Fibroblast of upper back skin (primary cell): ENCODE measurements at places on chromosomes 4 and X.
A peak's percentile ranks its signal among the peaks of the same experiment; 100 is the strongest.

GRCh38 chrX:13835825-13836224, 18.9 kb upstream of the GPM6B start:
- no peak for DNase-seq

DNA sequence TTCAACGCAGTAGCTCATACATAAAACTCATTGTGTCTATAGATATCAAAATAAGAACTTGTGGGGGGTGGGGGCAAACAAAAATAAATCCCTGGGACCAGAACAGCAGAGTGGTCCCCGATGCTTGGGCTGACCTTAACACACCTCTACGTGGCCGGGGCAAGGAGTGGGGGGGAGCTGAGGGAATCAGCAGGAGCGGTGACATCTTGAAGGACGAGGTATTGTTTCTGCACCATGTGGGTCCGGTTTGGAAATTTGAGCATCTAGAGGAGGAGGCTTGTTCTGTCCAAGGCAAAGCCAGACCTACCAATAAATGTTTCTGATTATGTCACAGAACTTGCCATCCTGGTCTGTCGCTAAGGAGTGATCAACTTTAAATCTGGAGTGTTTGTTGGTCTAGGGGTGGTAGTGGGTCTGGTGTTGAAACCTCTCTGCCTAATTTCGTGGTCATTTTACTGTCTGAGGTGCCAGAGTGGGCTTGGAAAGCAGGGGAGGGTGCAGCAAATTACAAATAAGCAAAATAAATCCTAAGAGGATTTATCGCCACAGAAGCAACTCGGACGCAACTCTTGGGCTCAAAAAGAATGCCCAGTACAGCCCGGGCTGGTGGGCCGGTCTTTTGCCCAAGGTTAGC, 774 bp upstream of the RAPGEF2 start:
- no peak for DNase-seq

- no peak for DNase-seq
These were observed 14.5 kb upstream of the MED14 start for GRCh38 chrX:40749681-40750494.

GRCh38 chrX:73877687-73878086, 314.7 kb downstream of the CHIC1 start:
- DNase-seq: peak; percentile 1

GRCh38 chr4:137823007-137823406, 290.7 kb upstream of the PCDH18 start:
- DNase-seq: no peak

- DNase-seq: peak; percentile 5
These were observed 61.3 kb downstream of the CHRDL1 start for GRCh38 chrX:110734271-110734670.

GRCh38 chrX:147680251-147680650, 231.5 kb upstream of the FMR1 start:
- DNase-seq: no peak

DNA sequence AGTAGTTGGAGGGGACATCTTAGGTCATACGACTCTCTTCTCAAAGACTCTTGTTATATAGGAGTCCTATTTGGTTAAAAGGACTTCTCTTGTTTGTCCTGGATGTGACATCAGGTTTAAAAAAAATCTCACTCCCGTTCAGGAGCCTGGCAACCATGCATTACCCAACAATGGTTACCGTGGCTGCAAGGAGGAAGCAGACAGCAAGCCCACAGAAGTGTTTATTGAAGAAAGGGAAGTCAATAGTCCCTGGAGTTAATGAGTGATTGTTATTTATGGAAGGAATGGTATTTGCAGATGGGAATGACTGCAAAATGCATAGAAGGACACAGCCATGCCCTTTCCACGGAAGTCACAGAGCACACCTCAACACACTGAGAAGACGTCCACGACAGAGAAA, 75.9 kb upstream of the ENPP6 start:
- DNase-seq: no peak

DNA sequence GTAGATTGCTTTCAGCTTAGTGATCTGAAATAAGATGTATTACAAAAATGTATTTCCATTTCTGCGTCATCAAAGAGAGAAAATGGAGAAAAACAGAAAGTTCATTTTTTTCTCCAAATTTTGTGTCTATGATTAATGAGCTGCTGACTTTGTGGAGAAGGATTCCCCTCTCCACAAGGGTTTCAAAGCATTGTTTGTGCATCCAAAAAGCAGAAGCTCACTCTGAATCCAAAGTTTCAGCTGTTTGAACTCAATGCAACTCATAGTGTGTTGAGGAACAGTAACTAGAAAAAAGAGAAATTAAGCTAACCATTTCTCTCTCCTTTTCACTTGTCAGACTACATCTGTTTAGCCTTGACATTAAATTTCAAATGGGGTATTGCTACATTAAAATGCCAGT, 62.9 kb upstream of the SLC7A11 start:
- no peak for DNase-seq

GRCh38 chr4:14520171-14520570, 482.1 kb upstream of the CPEB2 start:
- no peak for DNase-seq

DNA sequence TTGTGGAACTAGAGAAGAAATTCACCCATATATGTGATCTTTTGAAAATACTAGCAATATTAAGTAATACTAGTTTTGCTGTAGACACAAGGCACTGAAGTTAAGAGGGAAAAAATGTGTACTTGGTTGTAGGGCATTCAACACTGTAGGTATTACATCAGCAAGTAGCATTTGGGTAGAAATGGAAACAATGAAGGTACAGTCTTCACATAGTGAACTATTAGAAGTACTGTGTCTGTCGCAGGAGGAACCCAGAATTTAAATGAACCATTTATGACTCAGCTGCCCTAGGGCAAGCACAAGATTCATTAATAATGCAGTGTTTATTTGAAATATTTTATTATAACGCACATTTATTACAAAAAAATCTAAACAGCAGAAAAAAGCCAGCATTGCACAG, 572.7 kb upstream of the TENM3 start:
- no peak for DNase-seq

DNA sequence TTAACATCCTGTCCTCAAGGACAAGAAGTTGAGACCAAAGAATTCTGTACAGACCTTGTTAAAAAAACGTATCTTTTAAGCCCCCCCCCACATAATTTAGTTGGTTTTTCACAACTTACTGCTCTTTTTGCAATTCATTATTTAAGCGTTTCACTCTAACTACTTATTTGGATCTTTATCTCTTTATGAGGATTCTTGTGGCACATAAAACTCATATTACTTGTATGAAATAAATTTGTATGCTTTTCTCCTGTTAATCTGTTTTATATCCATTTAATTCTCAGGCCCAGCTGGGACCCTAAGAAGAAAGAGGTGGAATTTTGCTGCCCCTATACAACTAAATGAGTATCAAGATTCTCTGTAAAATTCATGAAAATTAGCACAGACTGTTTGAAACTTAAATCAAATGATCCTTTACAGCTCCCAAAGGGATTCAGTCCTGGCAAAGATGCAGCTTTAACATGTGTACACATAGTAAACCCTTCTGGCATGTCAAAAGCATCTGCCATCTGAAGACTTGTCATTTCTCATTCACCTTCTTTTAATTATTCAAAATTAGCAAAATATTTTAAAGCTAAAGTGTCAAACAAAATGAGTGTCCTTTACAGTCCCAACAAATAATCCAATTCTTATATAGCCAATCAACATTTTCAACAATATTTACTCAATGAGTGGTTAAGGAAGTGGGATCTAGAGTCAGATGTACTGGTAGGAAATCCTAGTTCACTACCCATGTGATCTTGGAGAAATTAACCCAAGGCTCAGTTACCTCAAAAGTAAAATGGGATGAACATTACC, 17.7 kb downstream of the ARAP2 start:
- DNase-seq: no peak

DNA sequence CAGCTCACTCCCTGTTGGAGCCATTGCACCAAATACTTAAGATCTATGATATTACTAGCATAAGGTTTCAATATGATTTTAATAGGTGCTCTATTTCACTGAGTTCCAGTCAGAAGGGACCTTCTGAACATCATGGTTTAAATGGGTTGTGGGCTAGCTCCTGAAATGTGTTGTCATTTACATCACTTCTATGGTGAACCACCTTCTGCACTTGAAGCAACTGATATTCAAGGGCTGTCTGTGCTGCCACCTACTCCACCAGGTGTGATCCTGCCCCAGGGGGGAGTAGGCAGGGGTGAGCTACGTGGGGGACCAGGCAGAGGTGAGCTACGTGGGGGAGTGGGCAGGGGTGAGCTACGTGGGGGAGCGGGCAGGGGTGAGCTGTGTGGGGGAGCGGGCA, 35.2 kb downstream of the RNF175 start:
- no peak for DNase-seq

- DNase-seq: peak; percentile 63
These were observed 18.5 kb upstream of the RBM47 start for GRCh38 chr4:40648131-40648530.

DNA sequence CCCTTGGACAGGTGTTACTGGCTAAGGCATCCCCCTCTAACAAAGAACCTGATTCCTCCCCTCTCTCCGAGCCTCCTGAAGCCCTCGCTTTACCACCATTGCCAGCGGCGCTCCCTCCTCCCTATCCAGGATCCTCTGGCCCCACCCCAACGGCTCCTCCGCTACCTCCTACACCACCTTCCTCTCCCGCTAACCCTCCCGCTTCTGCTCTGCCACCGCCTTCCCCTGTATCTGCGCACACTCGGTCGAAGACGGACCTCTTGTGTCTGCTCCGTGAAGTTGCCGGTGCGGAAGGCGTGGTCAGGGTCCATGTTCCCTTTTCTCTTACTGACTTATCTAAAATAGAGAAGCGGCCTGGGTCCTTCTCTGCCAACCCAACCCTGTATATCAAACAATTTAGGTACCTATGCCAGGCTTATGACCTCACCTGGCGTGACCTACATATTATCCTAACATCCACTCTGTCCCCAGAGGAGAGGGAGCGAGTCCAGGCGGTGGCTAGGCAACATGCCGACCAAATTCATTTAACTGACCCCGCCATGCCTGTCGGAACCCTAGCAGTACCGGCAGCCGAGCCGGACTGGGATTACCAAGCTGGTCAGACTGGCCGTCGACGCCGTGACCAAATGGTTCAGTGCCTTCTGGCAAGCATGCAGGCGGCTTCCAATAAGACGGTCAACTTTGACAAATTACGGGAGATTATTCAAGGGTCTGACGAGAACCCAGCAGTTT, 958.9 kb downstream of the RPA4 start:
- DNase-seq: no peak

DNA sequence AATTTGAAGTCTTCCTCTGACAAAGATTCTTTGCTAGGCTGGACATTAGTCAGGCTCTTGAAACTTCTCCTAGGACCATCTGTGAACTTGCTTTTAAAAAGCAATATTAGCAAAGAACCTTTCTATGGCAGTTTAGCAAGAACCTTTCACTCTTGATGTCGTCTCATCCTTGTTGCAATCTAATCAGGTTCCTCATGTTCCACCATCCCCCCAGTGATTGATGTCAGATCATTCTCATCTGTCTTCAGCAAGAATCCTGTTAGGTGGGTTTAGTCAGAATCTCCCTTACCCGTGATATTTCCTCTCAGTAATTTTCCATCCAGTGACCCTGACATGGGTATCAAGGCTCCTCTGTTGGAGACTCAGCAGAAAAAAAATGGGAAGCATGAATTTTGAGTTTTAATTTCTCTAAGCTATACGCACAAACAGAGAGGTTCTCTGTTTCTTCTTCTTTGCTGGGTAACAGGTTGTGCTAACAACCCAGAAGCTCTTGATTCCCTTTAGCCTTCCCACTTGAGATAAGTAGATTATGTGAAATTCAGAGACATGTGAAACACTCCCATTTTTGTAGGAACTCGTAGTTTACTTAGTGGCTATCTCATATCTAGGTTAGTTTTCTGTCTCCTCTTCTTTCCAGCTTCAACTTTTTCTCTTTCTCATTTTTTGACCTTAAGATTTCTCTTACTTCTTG, 507.4 kb downstream of the C4orf33 start:
- DNase-seq: no peak

- no peak for DNase-seq
These were observed 36.8 kb upstream of the TADA2B start for GRCh38 chr4:7006411-7006810.

GRCh38 chr4:159564615-159565014, 461.7 kb downstream of the RAPGEF2 start:
- DNase-seq: no peak

DNA sequence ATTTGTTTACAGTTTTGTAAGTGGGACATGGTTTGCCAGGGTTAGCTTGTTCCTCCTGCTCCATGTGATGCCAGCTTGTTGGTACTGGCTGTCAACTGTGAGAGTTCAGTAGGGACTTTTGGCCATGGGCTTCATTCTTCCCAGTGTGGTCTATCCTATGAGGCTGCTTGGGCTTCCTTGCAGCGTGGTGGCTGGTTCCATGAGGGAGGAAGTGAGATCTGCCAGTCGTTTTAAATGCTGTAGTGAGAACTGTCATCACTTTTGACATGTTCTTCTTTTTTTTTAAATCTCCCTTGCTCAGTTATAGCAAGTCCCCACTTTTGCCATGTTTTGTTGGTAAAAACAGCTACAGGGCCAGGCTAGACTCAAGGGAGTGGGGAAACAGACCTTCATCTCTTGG, 15.9 kb downstream of the NSD2 start:
- DNase-seq: no peak

GRCh38 chr4:119661231-119661630, 32.6 kb upstream of the PDE5A start:
- DNase-seq: no peak

DNA sequence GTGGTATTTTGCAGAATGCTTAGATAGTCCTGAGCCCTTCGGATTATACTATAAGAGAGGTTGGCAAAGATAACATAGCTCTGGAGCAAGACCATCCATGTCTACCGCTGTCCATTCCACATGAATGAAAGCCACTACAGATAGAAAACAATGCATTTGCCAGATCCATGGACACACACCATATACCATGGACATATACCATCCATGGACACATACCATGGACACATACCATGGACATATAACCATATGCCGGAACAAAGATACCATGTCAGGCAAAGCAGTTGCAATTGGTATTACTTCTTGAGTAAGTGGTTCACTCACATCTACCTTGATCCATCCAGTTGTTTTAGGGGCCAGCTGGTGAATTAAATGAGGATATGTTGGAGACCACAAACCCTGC, 53.2 kb upstream of the ATP6AP2 start:
- DNase-seq: no peak

DNA sequence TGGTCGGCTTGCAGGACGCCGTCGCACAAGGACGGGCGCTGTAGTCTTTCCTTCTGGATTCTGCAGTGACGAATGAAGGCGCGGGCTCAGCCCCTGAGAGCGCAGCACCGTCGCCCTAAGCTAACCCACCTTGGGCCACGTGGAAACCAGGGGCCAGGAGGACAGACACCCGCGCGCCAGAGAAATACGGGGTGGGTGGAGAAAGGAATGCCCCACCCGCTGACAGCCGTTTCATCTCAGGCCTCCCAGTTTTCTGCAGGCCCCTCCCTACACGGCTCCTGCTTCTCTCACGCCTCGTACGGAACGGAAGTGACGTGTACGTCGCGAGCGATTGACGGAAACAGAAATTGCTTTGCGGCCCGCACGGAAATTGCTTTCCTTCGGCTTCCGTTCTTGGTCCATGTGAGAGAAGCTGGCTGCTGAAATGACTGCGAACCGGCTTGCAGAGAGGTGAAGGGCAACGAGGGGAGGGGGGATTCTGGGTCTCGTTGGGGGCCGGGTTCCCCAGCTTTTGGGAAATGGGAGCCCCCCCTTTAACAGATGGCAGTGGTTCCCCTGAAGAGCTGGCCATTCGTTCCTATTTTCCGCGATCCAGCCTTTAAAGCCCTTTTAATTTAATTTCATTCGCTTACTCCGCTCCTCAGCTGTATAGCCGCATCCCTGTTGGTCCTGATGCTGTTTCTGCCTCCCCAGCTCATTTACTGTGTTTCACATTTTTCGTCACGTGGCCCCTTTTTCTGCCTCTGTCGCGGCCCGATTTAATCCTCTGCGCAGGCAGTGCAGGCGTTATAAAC, at the start of gene UTP14A:
Gene UTP14A (plus strand): TSS at position 378 of the 794 bp plus-strand sequence. CDS start 47 bp downstream, at position 425.
- peak; percentile 92 for DNase-seq
